AG04450 (cell line): ENCODE measurements at places on chromosomes 16 and 17.

DNA sequence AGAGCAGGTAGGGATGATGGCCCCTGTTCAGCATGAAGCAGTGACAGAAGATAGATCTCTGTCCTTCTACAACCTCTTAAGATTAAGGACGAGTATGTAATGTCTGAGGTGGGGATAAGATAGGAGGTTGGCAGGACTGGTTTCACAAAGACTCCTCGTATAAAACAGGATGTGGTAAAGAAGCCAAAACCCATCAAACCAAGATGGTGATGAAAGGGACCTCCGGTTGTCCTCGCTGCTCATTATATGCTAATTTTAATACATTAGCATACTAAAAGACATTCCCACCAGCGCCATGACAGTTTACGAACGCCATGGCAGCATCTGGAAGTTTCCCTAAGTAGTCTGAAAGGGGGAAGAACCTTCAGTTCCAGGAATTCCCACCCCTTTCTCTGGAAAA lies 27.3 kb downstream of the MIS12 start:
- DNase-seq: no peak

DNA sequence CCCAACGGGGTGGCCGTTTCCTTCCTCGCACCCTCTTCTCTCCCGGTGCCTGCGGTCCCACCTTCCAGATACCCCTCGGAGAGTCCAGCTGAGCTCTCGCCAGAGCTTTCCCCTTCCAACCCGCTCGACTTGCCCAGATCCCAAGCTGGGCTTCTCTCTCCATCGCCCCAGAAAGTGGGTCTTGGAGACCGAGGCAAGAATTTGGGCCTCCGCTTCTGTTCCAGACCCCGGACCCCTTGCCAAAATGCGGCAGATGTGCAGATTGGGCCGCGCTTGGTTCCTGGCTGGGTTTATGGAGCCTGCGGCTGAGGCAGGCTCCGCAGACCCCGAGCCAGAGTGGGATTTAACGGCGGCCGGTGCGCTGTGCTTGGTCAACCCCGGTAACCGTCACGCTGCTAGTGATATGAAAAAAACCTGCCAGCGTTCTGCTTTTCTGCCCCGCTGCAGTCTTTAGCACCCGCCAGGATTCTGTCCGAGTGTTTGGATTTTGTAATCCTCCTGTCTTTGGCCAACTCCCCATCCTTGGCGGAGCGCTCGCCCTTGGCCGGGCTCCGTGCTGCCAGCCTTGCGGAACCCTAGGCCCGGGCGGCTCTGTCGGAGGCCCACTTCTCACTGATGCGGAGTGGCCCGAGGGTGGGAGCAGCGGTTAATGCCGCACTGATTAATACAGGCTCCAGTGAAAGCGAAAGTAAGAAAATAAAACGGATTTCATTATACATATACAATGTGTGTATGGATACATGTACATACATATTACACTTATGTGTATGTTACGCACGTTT lies 754 bp upstream of the SLFN11 start:
- no peak for DNase-seq

- no peak for DNase-seq
Observed at GRCh38 chr16:11295672-11296071, 14.5 kb upstream of the PRM1 start.

DNA sequence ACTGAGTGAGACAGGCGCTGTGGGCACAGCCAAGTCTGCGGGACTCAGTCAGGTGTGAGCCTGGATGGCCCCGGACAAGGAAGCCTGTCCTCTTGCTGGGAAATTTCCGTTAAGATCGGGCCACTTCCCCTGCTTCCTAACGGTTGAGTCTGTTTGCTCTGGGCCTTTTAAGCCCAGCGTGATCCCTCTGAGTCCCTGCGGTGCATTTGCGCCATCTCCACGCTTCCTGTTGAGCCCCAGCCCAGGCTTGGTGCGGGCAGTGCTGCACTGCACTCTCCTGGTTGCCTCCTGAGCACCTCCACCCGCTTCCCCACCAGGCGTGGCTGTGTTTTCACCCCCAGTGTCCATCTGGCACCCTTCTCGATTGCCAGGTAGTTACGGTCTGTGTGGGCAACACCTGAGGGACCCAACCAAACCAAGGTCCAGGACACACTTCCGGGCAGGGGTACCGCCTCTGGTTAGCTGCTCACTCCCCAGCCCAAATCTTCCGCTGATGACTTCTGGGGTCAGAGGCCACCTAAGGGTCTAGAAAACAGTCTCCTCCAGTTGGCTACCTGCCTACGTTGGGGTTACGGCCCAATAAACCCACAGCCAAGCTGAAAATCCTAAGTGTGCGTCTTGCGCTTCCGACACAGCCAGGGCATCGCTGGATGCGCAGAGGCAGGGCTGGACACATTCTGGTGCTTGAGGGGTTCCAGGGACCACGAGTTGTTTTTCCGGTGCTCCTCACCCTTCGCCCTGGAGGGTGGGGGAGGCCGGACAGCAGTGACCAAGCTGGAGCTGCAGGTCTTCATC lies 1.4 kb upstream of the SLC25A10 start:
- no peak for DNase-seq

DNA sequence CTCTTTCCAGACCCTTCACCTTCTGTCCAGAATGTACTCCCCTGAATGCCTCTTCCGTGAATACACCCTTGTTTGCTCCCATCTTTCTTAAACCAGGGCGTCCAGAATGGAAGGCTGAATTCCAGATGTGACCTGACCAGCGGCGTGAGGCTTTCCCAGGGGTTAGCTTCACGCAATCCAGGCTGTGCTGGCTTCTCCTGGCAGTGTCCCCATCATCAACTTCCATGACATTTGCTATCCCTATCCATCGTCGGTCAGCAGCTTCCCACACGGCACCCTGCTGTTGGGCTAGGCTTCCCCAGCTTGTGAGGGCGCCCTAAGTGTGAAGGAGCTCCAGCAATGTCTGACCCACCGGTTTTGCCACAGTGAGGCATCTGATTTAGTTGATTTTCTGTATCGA lies 339.8 kb upstream of the TNRC6C start:
- DNase-seq: no peak

DNA sequence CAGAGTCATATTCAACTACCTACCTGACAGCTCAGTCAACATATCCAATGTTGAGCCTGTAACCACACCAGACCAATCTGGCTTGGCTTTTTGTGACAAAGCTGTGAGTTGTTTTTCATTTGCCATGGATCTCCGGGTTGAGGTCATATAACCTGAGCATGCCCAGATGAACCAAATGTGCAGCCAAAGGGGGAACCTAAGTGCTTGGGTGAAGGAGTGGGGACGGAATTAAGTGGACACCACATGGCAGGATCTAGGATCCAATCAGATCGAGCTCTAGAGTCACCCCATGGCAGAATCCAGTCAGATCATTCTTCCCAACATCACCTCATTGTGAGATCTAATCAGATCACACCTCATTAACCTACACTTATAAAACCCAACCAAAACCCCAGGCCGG lies 258.6 kb downstream of the PHKB start:
- DNase-seq: no peak

- no peak for DNase-seq
Observed at GRCh38 chr17:2549392-2550211, 37.9 kb upstream of the METTL16 start.

DNA sequence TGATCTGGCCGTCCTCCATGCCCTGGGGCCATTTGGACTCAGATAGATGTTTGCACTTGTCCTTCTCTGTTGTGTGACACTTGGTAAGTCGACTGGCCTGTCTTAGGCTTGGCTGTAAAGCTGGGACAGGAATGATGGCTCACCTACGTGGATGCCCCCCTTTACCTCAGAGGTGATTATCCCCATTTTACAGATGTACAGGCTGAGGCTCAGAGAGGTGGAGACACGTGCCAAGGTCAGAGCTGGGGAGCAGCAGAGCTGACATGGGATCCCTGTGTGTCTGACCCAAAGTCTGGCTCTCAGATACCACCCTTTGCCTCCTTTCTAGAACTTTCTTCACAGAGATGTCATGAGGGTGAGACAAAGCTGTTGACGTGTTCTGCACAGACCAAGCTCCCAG lies 71.3 kb upstream of the CIBAR2 start:
- no peak for DNase-seq

DNA sequence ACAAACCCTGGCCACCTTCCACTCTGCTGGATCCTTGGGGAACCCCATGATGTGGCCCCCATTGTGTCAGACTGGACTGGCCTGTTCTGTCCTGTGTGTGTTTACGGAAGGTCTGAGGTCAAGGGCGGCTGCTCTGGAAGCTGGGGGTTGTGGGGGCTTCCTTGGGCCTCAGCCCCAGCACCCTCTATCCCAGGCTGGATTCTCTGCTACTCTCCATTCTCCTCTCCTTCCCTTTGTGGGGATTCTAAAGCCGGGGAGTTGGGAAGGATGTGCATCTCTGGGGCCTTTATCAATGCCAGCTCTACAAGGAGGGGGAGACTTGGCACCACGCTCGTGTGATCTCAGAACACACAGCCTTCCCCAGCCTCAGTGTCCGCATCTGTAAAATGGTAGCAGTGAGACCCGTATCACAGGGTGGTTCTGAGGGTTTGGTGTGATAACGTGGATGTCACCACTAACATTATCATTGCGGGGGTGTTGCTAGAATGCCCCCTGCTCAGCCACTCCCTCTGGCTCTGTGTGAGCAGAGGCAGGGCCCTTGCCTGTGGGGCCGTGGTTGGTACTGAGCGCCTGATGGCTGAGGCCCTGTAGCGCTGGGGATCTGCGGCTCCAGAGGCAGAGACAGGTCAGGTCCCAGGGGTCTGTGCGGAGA lies 18.1 kb downstream of the ADGRG1 start:
- DNase-seq: no peak

- DNase-seq: no peak
Observed at GRCh38 chr17:8629371-8630226, 926 bp downstream of the MYH10 start.

GRCh38 chr17:17309356-17309755 lies 6.2 kb downstream of the NT5M start:
- DNase-seq: no peak

GRCh38 chr16:23539984-23540816 lies 16.9 kb downstream of the EARS2 start:
- DNase-seq: no peak

DNA sequence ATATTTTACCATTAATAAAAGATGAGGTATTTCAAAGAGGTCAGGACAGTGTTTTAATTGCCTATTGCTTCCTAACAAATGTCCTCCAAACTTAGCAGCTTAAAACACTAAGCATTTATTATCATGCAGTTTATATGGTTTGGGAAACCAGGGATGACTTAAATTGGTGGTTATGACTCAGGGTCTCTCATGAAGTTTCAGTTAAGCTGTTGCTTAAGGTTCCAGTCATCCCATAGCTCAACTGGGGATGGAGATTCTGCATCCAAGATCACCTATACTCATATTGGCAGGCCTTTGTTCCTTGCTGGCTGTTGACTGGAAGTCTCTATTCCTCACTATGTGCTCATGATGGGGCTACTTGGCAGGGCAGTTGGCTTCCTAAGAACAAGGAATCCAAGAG lies 1329.9 kb upstream of the GOT2 start:
- DNase-seq: no peak

DNA sequence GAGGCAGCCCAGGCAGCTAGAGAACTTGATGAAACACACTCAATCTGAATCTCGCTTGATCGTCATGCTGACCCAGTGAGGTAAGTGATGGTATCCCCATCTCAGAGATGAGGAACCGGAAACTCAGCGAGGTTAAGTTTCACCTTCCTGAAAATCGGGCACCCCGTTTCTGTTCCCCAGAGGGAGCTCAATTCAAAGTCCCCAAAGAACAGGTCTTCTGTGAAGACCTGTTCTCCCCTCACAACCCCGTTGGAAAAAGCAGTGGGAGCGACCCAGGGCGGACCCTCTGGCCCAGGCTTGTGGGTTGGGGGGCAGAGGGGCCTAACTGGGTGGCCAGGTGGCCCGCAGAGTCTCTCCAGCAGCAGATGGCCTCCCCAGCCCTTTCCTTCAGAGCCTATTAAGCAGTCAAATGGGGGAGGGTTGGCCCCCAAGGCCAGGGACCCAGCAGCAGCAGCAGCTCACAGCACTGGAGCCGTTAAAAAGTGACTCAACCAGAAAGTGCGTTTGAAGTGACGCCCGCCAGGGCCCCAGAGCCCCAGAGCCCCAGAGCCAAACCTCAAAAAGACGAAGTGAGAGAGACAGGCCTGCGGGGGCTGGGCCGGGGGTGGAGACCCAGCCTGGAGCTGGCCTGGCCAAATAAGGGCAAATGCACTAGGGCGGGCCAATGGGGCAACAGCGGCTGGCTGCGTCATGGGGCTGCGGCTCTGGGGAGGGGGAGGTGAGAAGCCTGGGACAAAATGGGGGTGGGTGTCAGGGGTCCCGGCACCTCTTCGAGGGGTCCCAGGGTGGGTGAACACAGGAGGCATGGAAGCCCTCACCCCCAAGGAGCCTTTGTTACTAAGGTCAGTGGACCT lies 9.2 kb upstream of the TSPOAP1 start:
- peak; percentile 88 for DNase-seq

DNA sequence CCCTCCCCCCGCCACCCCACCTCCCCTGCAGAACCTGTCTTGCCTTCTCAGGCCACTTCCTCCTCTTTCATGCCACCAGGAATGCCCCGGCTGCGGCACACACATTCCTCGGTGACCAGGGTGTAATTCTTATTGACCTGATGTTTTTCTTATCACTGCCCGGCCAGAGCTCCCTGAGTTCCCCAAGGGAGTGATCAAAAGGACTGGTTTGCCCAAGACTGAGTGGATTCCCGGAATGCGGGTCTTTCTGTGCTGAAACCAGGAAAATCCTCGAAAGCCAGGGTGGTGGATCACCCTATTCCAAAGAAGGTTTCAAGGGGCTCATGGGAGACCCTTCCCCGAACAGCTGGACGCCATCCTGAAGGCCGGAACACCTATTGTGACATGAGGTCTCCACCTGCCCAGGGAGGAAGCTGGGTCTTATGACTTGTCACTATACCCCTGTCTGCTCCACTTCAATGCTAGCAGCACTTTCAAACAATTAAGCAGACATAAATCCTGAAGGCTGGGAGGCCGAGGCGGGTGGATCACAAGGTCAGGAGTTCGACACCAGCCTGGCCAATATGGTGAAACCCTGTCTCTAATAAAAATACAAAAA lies 53.0 kb upstream of the RPL38 start:
- no peak for DNase-seq

DNA sequence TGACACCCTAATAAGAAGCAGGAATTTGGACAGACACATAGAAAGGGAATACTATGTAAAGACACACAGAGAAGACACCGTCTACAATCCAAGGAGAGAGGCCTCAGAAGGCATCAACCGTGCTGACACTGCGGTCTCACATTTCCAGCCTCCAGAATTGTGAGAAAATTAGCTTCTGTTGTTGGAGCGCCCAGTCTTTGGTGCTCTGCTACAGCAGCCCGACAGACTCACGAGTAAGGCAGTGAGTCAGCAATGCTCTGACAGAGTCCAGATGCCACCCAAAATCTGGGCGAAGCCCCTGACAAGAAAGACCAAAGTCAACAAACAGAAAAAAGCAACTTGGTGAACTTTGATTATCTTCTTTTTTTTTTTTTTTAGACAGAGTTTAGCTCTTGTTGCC lies 32.5 kb upstream of the RAI1 start:
- DNase-seq: no peak
